ENCODE measurements at places on chromosomes 16 and 17.

GRCh38 chr16:637081-638018 is 1.2 kb upstream of the METTL26 start:
- DNase-seq, result peak; percentile 59

GRCh38 chr17:79104898-79105600 is 30.4 kb downstream of the ENGASE start:
- DNase-seq, result no peak

DNA sequence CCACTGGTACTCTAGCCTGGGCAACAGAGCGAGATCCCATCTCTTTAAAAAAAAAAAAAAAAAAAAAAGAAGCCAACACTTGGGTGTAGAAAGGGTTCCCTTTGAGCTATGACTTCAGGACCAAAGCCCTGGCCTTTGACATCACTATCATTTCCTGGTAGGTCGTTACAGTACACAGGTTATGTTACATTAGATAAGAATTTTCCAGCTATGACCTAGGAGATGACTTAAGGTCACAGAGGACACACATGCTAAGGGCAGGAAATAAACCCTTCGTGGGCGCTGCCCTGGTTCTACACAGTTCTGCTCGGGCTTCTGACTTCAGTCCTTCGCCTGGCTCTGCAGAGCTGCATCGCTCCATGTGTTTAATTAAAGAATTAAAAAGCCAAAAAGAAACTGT is 112.0 kb downstream of the ADCY9 start:
- DNase-seq, result no peak

DNA sequence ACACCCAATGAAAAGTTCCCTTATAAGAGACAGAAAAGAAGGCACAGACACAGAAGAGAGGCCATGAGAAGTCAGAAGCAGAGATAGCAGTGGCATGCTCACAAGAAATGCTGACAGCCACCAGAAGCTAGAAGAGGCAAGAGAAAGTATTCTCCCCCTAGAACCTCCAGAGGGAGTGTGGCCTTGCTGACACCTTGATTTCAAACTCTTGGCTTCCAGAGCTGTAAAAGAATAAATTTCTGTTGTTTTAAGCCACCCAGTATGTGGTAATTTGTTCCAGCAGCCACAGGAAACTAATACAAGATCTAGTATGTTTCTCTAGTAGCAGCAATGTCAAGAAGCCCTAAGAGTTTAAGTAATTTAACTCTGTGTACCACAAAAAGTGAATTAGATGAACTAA is 87.2 kb upstream of the NOG start:
- DNase-seq, result no peak

- DNase-seq, result no peak
Measured at GRCh38 chr17:67672592-67673335, 45.0 kb upstream of the NOL11 start.

- no peak for DNase-seq
Measured at GRCh38 chr17:17181666-17182597, 24.2 kb downstream of the PLD6 start.

DNA sequence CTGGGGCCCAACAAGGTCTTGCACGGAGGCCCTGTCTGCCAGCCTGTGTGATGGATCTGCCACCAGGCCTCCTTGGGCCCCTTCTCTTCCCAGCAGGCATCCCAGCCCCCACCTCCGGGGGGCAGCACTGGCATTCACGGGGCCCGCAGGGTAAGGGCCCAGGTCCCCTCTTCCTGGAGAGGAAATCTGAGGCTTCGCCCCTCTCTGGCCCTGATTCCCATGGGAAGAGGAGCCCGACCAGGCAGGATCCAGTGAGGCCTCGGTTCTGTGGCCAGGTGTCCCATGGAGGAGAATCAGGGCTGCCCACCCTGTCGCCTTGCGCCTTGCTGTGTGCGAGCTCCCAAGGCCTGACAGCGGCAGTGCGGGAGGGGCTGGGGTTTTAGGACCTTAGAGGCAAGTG is 48.4 kb downstream of the PDPK1 start:
- no peak for DNase-seq

GRCh38 chr16:2195322-2196161 is 863 bp downstream of the CASKIN1 start:
- no peak for DNase-seq

GRCh38 chr16:23842137-23842600 is 6.4 kb downstream of the PRKCB start:
- DNase-seq, result no peak

DNA sequence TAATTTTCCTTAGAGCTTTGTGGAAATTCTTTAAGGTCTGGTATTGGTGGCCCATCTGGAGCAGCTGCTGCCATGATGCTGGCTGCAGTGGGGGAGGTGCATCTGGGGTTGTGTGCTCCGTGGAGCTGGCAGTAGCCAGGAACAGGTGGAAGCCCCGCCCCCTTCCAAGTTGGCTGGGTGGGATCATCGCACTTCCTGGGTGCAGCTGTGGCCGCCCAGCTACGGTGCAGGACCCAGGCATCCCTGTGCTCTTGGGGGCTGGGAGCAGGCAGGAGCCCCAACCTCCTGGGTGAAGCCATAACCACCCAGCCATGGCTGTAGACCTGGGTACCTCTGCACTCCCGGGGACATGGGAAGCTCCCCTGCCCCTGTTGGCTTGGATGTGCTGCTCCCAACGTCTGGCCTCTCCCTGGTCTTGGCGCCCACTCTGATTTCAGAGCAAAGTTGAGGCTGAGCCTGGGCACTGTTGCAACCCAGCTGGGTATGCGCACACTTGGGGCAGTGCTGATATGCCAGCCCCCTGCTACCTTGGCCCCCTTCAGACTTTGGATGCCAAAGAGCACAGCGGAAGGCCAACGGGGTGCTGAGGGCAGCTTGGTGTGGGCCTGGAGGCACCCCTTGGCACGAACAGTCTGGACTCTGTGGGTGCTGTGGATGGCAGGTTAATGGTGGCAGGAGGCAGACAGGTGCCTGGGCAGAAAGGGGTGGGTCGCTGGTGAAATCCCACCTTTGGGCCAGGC is 145.2 kb downstream of the MYO1D start:
- no peak for DNase-seq

GRCh38 chr17:69869667-69870066 is 205.4 kb upstream of the KCNJ16 start:
- no peak for DNase-seq

- no peak for DNase-seq
Measured at GRCh38 chr16:12046651-12047050, 70.1 kb downstream of the SNX29 start.

- DNase-seq, result peak; percentile 15
Measured at GRCh38 chr16:84819644-84820304, at the start of gene CRISPLD2. TSS of gene CRISPLD2 (plus strand) at chr16:84819985. CDS start at chr16:84838496, 18,511 bp downstream.

DNA sequence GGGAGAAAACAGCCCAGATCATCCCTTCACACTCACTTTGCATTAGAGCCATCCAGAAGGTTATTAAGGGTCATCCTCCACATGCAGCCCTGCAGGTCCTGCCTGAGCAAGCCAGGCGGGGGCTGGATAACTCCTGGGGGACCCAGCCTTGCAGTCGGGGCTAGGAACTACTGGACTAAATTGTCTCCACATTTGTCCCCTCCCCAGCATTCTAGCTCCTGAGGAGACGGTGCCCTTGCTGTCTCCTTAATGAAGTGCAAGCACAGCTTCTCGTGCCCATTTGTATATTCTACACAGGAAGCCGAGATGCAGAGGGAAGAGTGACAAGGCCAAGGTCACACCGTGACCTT is 185.2 kb downstream of the C16orf95 start:
- no peak for DNase-seq

- no peak for DNase-seq
Measured at GRCh38 chr17:28119046-28119445, 76.6 kb downstream of the NLK start.

DNA sequence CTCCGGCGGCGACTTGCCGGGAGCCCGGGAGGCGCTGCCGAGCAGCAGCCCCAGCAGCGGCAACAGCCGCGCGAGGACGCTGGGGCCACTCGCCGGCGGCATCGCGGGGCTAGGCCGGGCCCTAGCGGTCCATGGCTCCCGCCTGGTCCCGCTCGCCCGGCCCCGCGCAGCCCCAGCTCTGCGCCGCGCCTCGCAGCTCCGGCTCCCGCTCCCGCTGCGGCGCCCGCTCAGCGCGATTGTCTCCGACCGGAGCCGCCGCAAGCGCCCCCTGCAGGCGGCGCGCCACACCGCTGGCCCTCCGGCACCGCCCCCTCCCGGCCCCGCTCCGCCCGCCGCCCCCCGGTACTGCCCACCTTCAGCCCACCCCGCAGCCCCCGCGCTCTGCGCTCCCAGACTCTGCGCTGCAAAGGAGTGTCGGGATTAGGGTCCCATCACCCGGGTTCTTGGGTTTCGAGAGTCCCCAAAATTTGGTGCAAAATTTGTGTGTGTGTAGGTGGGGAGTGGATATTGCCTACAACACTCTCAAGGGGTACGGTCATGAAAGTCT is at the start of gene FAM171A2:
Gene FAM171A2, minus strand, starts transcription at position 241 of the 547 bp plus-strand sequence. Its CDS starts 139 bp downstream, at position 102.
- no peak for DNase-seq

DNA sequence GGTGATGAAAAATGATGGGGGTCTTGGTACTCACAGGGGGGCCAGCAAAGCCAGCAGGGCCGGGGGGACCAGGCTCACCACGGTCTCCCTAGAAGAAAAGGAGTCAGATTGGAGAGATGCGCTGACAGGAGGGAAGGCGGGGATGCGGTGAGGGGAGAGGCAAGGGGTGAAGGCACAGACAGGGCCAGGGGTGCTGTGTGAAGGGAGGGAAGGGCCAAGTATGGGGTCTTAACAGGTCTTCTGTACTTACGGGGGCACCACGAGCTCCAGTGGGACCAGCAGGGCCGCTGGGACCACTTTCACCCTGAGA is 11.2 kb downstream of the COL1A1 start:
- no peak for DNase-seq

GRCh38 chr17:38703742-38704605 is 1.1 kb upstream of the MLLT6 start:
- DNase-seq, result no peak

- no peak for DNase-seq
Measured at GRCh38 chr16:85921026-85921425, 22.1 kb downstream of the IRF8 start.

DNA sequence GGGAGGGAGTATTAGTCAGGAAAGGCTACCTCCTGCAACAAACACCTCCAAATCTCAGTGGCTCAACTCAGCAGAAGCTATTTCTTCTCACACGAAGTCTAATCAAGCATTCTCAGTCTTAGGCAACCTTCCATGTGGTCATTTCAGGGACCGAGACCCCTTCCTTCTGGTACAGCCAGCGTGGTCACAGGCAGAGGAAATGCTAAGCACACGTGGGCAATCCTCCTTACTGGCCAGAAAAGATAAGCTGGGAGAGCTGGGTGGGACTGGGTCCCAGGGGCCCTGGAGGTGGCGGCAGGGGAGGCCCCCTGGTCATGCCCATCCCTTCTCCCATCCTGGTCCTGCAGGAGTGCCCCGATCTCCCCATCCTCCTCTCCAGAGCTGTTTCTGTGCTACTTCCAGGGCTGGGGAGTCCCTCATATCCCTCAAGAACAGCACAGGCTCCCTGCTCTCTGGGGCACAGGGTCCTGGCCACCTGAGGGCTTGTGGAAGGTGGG is 5.7 kb upstream of the CX3CL1 start:
- no peak for DNase-seq

GRCh38 chr16:25065899-25066298 is 45.6 kb upstream of the LCMT1 start:
- no peak for DNase-seq

- DNase-seq, result no peak
Measured at GRCh38 chr17:4858882-4859260, 25.7 kb downstream of the MINK1 start.

DNA sequence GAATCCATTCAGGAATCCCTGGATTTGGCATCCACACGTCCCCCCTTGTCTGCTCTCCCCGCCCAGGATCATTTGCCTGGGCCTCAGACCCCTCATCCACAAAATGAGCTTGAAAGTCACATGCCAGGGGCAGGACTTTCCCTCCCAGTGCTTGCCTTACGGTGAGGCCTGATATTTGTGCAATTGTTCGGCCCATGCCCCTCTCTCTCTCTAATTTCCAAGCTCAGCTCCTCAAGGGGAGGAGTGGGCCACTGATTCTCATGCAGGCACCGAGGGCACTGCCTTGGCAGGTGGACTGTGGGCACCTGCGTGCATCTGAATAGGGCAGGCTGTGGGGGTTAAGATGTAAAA is 267.2 kb upstream of the FOXF1 start:
- no peak for DNase-seq

DNA sequence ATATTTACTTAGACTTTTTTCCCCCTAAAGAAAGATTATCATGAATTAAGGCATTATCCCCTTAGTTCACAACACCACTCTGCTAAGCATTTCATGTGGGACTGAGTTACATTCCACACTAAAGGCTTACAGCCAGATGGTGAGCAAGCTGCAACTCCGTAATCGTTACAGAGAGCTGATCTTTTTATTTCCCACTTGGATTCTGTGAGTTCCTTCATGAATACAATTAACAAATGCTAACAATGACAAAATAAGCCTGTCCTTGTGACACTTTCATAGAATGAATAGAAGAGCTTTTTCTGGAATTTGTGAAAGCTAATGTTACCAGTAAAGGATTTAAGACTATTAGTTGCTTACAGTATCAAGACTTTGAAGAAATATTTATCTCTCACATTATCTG is 8.7 kb downstream of the OGFOD1 start:
- DNase-seq, result no peak

DNA sequence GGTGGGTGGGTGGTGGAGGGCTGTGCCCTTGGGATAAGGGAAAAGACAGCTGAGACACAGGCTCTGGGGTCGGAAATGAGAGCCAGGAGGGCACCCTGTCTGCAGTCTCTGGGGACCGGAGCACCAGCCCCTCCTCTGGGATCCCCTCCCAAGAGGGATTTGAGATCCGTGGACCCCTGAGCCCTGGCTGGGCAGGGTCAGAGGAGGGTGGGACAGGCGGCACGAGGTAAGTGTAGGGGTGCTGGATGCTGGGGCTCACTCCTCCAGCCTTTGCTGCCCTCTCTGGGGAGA is 425 bp downstream of the SGSH start:
- DNase-seq, result no peak

- no peak for DNase-seq
Measured at GRCh38 chr17:32636598-32637218, 149.9 kb downstream of the CDK5R1 start.

- no peak for DNase-seq
Measured at GRCh38 chr16:2841606-2842339, 11.7 kb downstream of the ZG16B start.

- no peak for DNase-seq
Measured at GRCh38 chr17:72609501-72609900, 483.0 kb downstream of the SLC39A11 start.

GRCh38 chr16:50740736-50741135 is 1.1 kb upstream of the CYLD start:
- no peak for DNase-seq

All from pulmonary artery endothelial cell (primary cell).